Activated CD4-positive, alpha-beta T cell treated with anti-CD3 and anti-CD28 coated beads for 24 hours (primary cell): ENCODE measurements at places on chromosomes 11 and 22.
A peak's percentile ranks its signal among the peaks of the same experiment; 100 is the strongest.

- no peak for DNase-seq
These were observed 7.5 kb upstream of the C11orf65 start for GRCh38 chr11:108474664-108475463.

DNA sequence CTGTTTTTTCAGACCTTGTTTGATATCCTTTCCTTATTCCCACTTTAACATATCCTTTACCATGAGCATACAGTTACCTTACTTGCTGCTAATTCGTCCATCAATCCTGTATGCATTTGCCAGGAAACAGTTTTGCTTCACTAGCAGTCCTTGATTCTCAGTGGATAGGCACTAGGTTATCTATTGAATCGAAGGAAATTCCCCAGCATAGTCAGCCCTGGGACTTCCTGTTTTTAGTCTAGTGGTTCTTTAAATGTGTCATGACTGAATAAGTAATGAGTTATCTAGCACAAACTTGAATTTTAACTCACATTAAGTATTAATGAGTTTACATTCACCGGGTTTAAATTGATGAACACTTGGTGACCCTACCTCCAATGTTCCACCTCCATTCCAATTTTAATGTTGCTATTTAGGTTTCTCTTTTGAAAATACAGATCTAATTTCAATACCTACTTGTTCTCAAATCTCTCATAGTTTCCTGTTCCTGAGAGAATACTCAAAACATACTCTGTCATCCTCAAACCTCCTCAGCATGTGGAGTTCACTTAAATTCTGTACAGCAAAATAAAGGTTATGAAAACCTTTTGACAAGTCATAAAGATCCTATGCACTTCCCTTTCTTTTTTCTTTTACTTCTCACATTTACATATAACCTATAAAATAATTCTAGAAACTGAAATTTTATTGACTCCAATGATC, 1375.1 kb upstream of the TENM4 start:
- DNase-seq = no peak

DNA sequence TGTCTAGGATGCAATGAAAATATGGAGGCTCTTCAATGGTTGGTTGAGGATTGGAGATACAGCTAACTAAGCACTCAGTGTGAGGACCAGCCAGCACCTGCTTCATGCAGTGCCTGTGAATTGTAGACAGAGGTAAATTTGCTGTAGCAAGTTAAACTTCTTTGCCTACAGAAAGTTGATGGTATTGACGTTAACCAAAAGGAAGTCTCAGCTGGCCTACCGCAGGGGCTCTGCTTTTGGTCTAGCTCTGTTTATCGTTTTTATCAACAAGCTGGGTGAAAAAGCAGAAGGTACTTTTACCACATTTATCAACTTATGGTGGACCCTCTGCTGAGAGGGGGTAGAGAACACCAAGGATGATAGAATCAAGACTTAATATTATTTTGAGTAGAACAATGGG, 51.6 kb downstream of the GRAMD1B start:
- DNase-seq = no peak

DNA sequence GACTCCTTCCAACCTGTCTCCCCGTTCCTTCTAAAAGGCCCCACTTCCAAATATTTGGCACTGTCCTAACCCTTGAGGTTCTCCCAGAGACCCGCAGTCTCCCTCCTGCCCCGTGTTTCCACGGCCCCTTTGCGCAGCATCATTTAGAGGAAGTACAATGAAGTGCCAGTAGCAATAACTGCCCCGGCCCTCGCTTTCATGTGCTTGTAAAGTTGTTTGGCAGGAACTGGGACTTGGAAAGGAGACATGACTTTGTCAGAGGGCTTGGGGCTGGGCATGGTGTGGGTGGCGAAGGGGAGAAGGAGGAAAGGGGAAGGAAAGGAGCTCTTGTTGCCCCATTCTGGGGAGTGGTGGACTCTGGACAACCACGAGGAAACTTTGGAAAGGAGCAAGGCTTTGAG, 2.6 kb downstream of the CD44 start:
- no peak for DNase-seq

DNA sequence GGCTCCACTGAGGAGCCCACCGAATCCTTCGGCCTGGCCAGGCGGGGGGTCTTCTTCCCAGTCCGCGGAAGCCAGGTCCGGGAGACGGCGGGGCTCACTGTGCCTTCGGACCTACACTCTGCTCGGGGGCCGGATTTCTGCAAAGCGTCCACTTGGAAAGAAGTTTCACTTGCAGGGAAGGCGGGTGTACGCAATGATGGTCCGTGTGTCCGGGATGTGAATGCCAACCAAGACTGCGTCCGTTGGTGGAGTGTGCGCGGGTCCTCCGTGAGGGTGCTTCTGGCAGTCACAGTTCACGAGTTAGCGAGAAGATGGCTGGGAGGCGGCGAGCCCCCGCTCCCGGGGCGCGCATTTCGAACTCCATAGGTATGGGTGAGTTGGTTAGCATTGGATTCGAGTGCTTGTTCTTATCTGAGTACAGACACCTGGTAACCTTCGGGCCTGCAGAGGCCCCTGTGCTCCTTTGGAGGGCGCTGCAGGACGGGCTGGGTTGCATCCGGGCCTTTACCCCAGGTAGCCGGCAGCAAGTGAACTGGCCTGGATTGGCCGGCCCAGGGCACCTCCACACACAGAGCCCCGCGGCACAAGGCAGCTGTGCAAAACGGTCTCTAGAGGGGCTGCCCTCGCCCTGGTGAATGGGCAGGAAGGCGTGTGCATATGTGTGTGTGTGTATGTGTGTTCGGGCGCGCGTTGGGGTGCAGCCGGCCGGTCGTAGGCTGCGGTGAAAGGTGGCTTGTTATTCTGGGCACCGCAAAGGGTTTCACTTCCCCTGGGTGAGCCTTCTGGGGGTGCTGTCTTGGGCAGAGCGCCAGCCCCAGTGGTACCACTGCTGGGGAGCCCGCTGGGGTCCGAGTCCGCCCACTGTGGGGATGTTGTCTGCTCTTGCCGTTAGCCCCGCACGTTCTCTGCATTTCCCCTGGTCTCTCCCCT, 13.3 kb upstream of the CYP2R1 start:
- peak; percentile 42 for DNase-seq

GRCh38 chr22:50225200-50225969, 19.4 kb downstream of the TUBGCP6 start:
- DNase-seq = no peak

DNA sequence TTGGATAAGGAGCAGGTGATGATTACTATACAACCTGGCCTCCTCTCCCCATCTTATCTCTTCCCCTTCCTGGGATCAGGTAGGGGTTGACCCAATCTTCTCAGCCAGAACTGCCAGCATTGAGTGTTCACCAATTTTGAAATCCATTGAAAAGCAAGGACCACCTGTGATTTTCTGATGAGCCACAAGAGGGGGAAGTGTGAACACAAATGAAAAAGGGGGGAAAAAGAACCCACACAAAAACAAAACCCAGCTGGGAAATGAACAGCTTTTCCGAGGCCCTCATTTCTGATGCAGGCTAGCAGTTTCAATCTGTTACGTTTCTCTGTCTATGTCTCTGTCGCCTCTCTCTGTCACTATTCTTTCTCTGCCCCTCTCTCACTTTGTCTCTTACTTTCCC, 161.9 kb downstream of the INSC start:
- DNase-seq = no peak

DNA sequence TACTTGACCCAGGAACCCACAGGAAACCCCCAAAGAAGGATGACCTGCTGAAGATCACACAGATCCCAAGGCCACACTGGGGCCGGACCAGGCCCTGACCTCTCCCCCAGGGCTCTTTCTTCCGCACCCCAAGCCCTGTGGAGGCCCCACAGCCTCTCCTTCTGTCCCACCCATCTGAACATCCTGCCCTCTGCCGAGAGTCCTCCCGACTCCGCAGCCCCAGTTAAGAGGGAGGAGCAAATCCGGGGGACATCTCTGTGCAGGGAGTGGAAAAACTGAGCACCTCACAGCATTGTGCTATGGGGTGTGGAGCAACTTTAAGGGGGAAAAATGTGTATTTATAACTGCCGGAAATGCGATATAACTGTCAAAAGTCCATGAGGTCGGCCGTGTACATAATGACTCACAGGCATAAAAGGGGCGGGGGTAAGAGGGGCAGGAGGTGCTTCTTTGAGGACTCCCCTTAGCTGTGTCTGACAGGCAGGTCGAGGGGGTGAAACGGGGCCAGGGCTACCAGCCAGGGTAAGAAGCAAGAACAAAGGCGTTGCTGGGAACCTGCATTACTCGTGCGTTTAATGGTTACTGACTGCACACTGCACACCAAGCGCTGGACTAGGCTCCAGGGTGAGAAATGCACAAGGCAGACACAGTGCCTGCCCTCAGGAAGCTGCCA, 57.2 kb downstream of the WNT11 start:
- DNase-seq = no peak

DNA sequence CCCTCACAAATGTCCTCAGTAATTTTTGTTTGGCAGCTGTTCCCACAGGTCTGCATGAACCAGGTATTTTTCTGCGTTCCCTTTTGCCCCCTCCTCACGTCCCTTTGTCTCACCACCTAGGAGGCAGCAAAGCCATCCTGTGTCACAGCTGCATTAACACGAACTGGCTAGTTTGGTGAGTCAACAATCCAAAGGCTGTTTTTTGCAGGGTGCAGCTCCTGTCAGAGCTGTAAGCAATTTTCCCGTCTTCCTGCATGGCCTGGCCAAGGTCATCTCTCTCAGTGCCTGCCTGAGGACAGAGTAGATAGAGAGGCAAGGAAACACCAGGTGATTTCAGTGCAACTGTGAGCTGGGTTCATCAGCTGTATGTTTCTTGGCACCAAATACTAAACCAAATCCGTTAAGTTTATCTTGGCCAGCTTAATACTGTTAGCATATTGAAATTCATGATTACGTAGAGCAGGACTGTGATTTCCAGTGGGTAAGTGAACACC, 20.6 kb upstream of the VSIG10L2 start:
- DNase-seq = no peak

- no peak for DNase-seq
These were observed 52.3 kb downstream of the SLC22A12 start for GRCh38 chr11:64643256-64643881.

- DNase-seq = no peak
These were observed 73.3 kb downstream of the TRMU start for GRCh38 chr22:46408568-46409506.

- no peak for DNase-seq
These were observed 51.7 kb downstream of the RAB30 start for GRCh38 chr11:83019888-83020579.

- DNase-seq = no peak
These were observed 6.9 kb upstream of the PHRF1 start for GRCh38 chr11:569158-569885.

- DNase-seq = no peak
These were observed 30.1 kb upstream of the ANO5 start for GRCh38 chr11:22162756-22163155.

DNA sequence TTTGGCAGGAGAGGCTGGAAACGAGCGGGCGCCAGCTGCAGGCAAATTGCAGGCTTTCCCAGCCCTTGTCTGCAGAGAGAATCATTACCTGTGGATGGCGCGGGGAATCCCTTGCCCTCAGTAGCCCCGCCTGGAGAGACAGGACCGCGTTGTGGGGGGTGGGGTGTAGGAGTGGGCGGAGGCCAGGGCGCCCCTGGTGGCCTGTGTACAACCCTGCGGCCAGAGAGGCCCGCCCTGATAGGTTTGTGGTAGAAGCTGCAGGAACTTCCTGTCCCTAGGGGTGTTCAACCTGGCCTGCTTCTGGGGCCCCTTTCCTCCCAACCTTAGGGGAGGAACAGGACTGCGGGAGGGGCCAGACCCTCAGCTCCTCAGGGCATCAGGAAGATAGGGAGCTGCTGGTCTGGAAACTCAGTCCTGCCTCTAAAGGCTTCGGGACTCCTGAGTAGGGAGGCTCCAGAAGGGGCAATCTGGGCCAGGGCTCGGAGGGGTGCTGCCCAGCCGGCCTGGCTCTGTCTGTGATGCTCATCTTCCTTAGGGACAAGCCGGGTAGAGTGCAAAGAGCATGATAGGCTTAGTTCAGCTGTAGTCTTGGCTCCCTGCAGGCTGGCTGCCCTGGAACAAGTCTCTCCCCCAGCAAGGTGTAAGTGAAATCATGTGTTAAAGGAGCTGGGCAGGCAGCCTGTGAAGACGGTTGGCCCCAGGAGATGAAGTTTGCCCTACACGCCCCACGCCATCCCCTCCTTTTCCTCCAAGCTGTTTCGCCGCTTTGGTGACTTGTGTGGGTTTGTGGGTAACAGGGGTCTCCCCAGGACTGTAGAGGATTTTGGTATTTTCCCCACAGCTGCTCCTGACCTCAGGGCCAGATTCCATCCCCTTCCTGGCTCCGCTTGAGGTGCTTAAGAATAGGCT, 24.1 kb upstream of the SUSD2 start:
- peak; percentile 60 for DNase-seq

DNA sequence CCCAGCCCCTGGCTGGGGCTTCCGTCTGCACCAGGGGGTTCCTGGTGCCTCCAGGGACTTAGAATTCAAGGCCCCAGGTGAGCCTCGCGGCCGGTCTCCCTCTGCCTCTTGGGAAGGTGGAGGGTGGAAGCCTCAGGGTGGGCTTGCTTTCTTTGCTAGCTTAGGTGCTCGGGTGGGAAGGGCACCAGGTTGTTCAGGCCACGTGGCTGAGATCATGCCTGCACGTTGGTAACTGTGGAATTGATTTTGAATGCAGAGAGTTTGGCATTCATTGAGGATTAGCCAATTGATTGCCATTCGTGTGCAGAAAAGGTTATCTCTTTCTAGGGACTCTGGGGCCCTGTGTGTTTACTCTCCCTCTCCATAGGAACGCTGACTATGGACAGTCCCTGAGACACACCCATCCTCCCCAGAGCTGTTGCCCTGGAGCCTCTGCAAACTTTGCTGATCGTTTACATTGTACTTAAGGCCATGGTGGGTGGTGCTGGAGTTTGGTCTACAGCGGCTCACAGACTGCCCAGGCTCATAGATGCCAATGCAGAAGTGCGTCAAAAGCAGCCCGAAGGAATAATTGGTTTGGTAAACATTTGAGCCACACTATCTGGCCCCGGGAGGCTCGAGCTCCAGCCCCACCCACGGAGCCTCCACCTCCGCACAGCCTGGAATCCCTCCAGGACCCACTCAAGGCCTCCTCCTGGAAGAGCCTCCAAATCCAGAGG, 1457.7 kb downstream of the BRD1 start:
- DNase-seq = no peak

- peak; percentile 47 for DNase-seq
These were observed 430 bp downstream of the DDX6 start for GRCh38 chr11:118790357-118791110.

GRCh38 chr11:119422809-119423508, at the start of gene THY1:
Gene THY1 (minus strand): TSS chr11:119423172. CDS start chr11:119420905, 2,267 bp downstream.
- no peak for DNase-seq

GRCh38 chr11:12272821-12273617, 104.4 kb upstream of the PARVA start:
- DNase-seq = no peak

DNA sequence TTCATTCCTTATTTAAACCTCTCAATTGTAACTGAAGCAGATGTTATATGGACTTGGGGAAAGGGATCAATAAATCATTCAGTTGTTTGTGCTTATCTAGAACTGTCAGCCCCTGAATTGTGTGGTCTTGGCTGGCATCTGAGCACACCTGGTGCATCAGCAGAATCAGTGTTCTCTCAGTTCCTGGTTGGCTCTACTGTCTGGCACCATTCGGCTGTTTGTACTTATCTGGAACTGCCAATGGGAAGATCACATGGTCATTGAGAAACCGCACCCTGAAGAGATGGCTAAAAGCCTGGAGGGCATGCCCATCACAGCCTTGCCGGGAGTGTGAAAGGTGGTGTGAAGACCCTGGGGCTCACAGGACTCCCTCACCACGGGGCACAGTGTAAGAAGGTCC, 37.1 kb upstream of the EHF start:
- no peak for DNase-seq
